ENCODE measurements at places on chromosomes 7 and 10.

GRCh38 chr10:12606461-12606860 is 257.1 kb downstream of the CAMK1D start:
- DNase-seq, result no peak

GRCh38 chr10:30531751-30532530 is 97.6 kb downstream of the LYZL2 start:
- DNase-seq, result no peak

GRCh38 chr10:73647211-73647874 is 6.1 kb upstream of the MYOZ1 start:
- DNase-seq, result no peak

DNA sequence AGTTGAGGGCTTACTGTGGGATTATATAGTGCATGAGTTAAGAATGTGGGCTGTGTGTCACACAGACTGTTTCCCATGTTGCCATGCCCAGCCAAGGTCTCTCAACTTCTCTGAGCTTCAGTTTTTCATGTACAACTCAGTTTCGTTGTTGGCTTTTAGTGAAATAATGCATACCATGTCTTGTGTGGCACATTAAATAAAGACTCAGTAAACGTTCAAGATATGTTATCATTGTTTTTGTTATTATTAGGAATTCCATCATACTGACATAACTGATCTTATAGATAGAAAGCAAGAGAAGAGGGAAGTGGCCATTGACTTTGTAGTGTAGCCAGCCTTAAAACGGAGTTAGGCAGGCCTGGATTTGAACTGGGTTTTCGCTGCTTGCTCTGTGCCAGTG is 2.9 kb downstream of the CDK14 start:
- DNase-seq, result no peak

DNA sequence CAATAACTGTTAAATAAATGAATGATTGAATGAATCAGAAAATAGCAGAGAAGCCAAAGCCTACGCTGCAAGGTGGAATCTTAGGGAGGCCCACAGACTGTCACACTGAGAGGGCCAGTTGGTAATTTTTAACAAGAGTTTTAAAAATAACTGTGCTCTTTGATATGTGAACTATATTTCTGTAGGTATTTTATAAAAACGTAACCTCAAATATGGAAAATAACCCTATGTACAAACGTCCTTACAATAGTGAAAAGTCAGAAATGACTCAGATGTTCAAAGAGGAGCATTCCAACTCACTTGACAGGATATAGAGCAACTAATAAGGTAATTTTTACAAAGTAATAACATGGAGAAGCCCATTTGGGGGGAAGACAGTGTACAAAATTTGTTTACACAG is 18.9 kb upstream of the TMEM273 start:
- no peak for DNase-seq

DNA sequence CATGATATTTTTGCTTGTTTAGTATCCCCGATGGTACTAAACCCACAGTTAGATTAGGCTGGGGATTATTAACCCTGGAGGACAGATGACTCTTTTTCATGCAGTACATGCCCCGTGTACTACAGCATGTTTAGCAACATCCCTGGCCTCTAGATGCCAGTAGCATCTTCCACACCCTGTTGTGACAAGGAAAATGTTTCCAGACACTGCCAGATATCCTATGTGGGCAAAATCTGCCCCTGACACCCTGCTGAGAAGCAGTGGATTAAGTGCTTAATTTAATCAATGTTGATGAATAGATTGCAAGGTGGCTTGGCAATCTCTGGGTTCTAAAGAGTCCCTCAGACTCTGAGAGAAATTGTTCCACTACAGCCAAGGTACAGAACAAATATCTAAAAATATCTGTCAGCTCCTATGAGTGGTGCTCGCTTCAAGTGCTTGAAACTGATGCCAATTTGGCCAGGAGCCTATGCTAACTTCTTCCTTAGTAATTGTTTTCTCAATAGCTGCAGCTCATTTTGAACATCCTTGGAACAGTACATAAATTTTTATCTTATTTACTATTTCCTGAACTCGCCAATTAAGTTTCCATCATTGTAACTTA is 247.0 kb downstream of the SORCS1 start:
- no peak for DNase-seq

DNA sequence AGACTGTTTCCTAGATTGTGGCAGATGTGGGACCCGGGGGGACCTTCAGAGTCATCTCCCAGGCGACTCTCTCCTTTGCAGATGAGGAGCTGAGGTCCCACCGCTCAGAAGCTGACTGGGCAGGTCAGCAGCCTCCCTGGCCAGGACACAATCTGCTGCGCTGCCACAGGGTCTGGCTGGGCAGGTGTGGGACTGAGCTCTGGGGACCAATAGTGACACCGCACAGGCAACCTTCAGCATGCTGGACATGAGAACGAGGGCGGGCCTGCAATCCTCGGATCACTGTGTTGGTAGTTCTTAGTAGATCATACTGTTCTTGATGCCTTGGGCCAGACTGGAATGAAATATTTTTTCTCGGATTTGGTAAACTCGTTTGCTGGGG is 20.5 kb upstream of the CRYGN start:
- no peak for DNase-seq

DNA sequence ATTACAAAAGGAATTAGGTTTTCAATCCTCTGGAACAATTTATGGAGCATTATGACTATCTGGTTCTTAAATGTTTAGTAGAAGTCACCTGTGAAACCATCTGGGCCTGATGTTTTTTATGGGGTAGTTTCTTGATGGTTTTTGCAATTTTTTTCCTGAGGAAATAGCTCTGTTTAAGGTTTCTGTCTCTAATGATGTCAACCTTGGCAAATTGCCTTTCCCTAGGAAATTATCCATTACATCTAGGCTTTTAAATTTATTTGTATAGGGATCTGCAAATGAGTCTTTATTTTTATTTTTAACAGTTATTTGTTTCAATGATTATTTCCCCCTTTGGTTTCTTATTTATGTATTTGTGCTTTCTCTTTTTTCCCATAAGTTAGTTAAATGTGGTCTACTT is 222.8 kb downstream of the GALNT17 start:
- DNase-seq, result no peak

GRCh38 chr7:17940951-17941431 is 697 bp upstream of the SNX13 start:
- no peak for DNase-seq

Data from stimulated activated CD4-positive, alpha-beta T cell treated with anti-CD3 and anti-CD28 coated beads, Interleukin-15, amount 100 ng/mL, for 1 hour (primary cell).